WERI-Rb-1 (cell line): ENCODE measurements at places on chromosomes 1 and 21.

DNA sequence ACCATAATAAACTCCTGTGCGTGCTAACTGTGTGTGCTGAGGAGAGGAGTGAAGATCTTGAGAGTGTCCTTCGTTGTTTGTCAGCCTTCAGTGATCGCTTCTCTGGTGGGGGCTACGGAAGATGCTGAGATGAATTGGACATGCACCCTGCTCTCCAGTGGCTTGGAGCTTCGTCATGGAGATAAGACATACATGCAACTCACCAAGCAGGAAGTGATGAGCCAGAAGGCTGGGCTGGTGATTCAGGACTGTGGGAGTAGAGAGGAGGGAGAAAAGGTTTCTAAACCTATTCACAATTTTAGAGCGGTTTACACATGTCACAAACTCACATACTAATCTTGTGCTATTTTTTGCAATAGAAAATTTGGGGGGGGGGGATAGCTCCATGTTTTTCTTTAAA, 128.9 kb upstream of the ADAR start:
- no peak for DNase-seq

- no peak for DNase-seq
Observed at GRCh38 chr1:60888126-60888525, 194.2 kb upstream of the NFIA start.

GRCh38 chr1:70220517-70221237, 503 bp upstream of the SRSF11 start:
- DNase-seq: no peak

- no peak for DNase-seq
Observed at GRCh38 chr1:61978796-61979195, 215.9 kb upstream of the L1TD1 start.

- DNase-seq: no peak
Observed at GRCh38 chr1:246837418-246838117, 94.2 kb downstream of the AHCTF1 start.

- no peak for DNase-seq
Observed at GRCh38 chr1:18261891-18262290, 154.3 kb downstream of the IGSF21 start.

GRCh38 chr21:40052276-40052675, 185.0 kb downstream of the PCP4 start:
- no peak for DNase-seq

- no peak for DNase-seq
Observed at GRCh38 chr1:93237021-93237420, 56.5 kb downstream of the CCDC18 start.
